IPS DF 6.9 (cell line): ENCODE measurements at places on chromosomes 12 and 14.

- no peak for DNase-seq
Measured at GRCh38 chr12:111034886-111035577, 114.7 kb upstream of the MYL2 start.

DNA sequence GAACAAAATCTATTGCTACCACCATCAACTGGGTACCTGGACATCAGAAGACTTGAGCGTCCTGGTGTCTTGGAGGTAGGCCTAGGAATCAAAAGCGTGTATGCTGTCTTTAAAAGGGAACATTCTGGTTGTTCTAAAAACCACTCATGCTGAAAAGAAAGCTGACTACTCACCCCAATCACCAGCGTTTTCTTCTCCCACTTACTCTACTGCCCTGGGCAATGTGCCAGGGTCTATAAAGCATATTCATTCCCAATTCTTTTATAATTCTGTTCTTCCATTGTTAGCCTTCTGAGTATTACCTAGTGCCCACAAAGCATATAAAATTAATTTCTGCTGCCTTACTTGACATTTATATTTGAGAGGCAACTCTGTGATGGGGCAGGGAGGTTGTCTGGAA, 133.4 kb downstream of the KCNA5 start:
- no peak for DNase-seq

DNA sequence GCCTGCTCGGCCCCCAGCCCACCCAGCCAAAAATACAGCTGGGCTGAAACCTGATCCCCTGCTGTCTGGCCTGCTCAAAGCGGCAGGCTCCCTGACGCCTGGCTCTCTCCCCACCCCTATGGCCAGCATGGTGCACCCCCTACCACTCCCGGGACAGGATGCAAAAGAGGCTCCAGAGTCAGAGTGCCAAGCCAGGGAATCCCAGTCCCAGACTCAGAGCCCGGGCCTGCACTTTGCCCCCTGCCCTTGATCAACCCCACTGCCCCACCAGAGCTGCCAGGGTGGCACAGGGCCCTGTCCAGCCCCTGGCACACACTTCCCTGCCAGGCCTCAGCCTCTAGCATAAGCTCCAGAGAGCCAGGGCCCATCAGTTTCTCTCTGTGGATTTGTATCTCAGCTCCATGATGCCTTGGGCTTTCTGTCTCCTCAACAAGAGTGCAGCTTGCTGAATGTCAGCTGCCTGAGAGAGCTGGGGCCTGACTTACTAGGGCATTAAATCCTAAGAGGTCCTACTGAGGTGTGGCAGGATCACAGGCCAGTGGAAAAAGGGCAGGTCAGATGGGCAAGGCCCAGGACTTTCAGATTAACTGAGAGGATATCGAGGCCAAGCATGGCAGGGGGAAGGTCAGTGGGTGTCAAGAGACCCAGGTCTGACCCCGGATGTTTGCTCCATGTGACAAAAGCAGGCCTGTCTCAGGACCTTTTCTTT, 13.9 kb downstream of the ACVRL1 start:
- DNase-seq = no peak

GRCh38 chr12:4069670-4070010, 196.4 kb upstream of the PARP11 start:
- DNase-seq = no peak

- DNase-seq = no peak
Measured at GRCh38 chr14:53472306-53472705, 319.2 kb upstream of the DDHD1 start.

DNA sequence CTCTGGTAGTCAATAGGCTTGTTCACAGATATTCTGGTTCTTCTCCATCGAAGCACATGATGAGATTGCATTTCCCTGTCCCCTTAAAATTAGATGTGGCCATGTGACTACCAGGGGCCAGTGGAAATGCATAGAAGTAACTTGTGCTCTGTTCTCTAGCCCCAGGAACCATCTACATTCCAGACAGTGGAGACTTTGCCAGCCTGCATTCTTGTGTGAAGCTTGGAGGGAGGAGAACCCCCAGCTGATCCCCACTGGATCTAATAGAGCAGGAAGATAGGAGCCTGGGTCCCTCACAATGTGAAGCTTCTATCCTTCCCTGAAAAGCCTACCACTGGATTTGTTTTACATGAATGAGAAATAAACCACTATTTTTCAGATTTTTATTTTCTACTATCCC, 130.1 kb downstream of the KITLG start:
- DNase-seq = no peak

- no peak for DNase-seq
Measured at GRCh38 chr12:28954333-28954732, 194.7 kb upstream of the FAR2 start.

DNA sequence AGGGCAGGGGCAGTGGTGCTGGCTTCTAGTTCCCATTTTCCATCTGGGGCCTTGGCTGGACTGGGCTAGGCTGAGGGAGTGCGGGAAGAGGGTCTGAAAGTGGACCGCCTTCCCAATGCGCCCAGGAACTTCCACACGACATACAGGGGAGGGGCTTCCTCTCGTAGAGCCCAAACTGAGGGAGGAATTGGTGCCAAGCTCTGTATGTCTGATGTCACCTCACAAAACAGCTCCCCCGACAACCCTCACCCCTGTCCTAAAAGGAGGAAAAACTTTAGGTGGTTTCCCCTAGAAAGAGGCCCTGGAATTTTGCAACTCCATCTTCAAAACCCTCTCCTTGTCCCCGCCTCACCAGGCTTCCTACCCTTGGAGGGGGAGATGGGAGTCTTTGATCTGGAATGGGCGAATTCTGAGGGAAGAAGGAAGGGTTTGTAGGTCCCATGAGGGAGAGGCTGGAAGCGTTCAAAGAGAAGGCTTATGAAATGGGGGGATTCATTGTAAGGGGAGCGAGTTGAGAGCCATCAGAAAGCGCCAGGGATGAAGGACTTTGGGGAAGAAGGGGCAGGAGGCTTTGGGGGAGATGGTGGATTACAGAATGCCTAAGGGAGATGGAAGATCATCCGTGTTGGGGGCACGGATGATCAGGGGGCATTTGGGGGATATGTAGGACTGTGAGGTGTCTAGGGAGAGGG, 844 bp downstream of the GLTP start:
- no peak for DNase-seq

DNA sequence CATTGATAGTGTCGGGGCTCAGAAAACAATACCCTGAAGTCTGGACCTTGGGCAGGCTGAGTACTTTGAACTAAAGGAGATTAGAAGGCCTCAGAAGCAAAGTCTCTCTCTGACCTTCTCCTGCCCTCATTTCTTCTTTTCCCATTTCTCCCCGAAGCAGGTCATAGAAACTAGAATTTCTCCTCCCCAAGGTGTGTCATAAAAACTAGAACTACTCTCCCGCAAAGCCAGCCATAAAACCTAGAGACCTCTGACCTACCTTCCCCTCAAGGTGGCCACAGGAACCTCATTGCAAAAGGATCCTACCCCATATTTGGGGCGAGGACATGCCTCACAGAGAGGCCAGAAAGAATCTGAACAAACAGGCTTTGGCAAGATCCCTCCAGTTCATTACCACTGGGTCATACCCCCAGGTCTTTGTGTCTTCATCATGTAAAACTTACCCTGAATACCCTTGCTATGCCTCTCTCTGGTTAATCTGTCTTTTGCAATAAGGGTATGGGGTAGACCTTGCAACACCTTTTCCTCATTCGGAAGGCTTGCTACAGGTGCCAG, 64.7 kb upstream of the ZFP36L1 start:
- DNase-seq = no peak

DNA sequence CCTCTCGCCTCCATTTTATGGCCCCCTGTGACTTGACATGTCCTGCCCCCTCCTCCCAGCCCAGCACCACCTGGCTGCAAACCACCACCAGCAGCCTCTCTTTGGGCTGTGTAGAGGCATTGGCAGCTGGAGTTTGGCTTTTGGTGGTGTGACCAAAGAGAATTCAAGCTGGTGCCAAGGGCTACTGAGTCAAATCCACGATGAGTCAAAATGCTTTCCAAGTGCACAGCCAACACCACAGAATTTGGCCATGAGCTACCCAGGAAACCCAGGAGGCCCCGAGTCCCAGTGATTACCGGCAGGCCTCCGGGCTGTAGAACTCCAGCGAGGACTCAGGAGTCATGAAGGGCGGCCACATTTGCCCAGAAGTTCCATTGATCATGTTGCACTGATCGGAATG, 53.8 kb downstream of the SCARB1 start:
- DNase-seq = no peak

- DNase-seq = no peak
Measured at GRCh38 chr12:124296295-124296915, 1.5 kb downstream of the RFLNA start.

DNA sequence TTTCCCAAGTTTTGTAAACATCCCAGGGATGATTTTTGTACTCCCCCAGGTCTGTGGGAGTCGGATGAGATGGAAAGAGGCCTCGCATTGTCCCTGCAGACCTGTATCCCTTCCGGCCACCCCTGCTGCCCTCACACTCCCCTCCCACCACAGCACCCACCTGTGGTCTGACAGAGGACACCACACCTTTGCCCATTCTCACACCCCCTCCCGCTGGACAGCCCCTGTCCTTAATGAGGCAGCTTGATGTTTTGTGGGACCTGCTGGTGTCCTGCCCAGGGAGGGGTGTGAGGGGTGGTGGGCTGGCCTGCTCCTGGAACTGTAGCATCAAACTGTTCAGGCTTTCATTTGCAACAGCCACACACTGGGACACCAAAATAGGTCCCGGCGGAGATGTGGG, 71.3 kb downstream of the EID3 start:
- no peak for DNase-seq

DNA sequence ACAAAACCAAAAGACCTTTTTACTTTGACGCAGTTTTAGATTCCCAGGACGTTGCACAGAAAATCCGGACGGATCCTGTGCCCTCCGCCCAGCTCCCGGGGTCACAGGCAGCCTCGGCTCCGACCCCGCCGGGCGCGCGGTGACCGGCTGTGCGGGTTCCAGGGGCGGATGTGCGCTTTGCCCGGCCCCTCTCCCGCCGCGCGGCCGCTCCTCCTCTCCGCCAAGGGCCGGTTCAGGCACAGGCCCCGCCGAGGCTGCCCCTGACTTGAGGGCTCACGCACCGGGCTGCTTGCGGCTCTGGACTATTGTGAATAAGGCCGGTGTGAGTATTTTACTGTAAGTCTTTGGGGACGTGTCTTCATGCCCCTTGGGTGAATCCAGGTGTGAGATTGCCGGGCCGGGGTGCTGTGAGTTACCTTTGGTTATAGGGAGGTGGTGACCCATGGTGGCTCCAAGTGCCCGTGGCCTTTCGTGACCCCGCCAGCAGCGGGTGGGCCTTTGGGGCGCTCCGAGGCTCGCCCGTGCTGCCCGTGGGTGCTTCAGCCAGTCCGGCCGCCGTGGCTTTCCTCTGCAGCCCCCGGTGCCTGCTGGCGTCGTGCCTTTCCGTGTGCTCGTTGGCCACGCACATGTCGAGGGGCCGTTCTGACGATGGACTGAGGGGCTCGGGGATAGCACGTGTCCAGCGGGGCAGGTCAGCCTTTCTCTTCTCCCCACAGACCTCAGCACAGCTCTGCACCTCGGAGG, 45.9 kb downstream of the NOC4L start:
- no peak for DNase-seq

- no peak for DNase-seq
Measured at GRCh38 chr12:32005496-32006125, 46.4 kb downstream of the RESF1 start.

DNA sequence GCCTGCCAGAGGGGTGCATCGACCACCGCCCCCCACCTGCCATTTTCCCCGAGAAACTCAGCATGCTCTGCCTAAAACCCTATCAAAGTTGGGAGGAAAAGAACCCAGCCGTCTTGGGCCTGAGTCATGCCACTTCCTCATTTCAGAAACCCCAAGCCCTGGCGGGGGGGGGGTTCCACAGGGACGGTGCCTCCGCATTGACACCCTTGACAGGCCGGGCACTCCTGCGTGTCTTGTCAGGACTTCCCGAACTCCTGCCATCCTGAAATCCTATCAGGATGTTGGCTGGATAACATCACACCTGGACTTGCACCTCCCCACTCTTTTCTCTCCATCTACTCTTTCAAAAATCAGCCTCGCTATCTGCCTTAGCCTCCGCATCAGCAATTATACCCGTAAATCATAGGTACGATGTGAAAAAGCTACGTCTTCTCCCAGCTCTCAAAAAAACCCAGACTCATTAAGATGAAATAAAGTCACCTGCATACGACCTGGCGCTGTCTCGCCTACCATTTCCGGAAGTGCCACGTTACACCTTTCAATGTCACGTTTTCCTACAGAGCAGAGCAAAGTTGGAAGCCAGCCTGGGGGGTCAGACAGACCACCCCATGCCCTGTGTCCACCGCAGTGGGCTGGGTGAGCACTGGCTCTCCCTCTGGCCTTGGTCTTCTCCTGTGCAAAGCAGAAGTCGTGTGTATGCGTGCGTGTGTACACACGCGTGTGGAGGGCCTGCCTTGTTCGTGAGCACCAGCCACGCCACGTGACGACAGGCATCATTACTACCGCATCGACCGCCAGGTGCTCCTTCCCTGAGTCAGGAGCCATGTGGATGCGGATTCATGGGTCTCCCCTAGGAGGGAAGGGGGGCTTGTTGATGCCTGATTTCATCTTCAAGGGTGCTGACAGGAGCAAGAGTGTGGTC, 96.7 kb downstream of the RFLNA start:
- no peak for DNase-seq

- DNase-seq = no peak
Measured at GRCh38 chr14:104547998-104548700, 31.4 kb upstream of the C14orf180 start.

DNA sequence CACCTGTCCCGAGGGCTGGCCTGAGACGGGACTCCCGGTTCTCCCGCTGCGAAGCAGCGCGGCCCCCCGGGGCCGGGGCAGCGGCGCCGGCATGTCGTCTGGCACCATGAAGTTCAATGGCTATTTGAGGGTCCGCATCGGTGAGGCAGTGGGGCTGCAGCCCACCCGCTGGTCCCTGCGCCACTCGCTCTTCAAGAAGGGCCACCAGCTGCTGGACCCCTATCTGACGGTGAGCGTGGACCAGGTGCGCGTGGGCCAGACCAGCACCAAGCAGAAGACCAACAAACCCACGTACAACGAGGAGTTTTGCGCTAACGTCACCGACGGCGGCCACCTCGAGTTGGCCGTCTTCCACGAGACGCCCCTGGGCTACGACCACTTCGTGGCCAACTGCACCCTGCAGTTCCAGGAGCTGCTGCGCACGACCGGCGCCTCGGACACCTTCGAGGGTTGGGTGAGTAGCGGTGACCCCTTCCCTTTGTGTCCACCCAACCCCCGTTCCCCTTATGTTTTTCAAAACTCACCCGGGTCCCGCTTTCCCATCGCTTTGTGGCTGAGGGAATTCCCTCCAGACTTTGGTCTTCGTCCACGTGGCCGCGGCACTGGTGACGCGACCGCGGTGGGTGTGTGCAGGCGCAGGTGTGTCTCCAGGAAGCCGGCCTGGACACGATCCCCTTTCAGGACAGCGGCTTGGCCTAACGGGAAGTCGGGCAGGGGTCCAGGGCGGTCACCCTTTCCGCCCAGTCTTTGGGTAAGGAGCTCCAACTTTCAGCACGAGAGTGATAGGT, 826 bp downstream of the PRKCH start:
- no peak for DNase-seq

DNA sequence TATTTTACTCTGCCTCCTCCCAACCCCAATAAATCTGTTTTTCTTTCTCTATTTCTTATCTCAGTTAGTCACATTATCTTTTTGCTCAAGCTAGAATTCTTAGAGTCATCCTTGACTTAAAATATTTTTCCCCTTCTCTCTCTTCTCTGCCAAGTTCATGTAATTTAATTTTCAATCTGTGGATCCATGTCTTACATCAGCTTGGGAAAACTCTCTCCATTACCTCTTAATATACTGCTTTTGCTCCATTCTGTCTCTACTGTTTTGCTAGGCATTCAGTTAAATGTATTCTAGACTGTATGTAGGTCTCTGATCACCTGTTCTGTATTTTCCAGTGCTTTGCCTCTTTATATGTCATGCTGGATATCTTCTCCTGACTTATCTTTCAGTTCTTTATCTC, 51.0 kb upstream of the NR1H4 start:
- no peak for DNase-seq
